ENCODE measurements at places on chromosomes 3 and 15.
A peak's percentile ranks its signal among the peaks of the same experiment; 100 is the strongest.

DNA sequence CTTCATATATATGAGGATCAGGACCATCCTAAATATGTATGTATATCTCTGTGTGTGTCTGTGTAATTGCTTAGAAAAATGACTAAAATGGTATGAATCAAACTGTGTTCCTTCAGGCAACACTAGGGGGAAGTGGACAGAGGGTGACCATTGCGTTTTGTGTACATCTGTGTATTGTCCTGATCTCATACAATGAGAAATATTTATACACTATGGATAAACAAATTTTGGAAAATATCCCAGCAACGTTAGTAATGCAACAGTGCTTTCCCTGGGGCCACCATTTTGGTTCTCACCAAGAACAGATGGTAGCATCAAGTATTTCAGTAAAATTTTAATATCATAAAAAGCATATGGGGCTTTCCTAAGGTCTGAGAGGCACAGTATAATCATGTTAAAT, 130.1 kb downstream of the PTPRG start:
- no peak for DNase-seq

GRCh38 chr3:9808345-9809037, 1.6 kb upstream of the TTLL3 start:
- DNase-seq, result peak; percentile 49

- DNase-seq, result no peak
Measured at GRCh38 chr3:33943277-33943676, 144.8 kb downstream of the PDCD6IP start.

DNA sequence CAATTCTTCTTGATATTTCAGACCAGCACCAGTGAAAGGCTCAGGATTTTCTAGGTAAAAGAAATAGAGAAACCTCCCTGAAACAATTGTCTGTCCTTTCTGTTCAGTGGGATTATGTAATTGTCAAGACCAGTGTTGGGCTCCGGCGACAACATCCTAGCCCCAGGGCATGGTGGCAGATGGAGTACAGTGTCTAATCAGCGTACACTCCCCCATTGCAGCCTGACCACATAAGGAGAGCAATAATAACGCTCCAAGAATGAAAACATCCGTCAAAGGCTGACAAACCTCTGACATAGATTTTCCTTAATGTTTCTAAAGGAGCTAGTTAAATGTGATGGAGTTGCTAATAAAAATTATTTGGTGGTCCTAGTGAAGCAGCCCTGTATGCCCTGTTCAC, 144.6 kb downstream of the EBLN2 start:
- no peak for DNase-seq

- no peak for DNase-seq
Measured at GRCh38 chr15:41606997-41607396, 48.0 kb downstream of the TYRO3 start.

DNA sequence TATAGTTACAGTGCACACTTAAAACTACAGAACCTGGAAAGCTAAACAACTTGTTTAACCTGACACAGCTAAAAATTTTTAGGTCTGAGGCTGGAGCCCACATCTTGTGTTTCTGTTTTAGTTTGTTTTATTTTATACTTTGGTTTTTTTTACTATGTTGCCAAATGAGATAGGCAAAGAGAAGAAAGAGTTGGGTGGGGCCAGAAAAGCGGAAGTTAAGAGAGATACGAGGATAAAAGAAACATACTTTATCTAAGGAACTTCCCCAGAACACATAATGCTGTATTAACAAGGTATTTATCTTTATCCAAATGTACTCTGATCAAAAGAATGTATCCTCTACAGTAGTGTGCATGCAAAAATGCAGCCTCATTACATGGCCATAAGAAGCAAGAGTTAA, 1145.7 kb downstream of the EPHA3 start:
- no peak for DNase-seq

GRCh38 chr15:79673416-79674123, 223.2 kb downstream of the MTHFS start:
- DNase-seq, result no peak

Data from CD4-positive, alpha-beta T cell treated with Interleukin-4 for 4 hours (primary cell).